Activated CD8-positive, alpha-beta memory T cell treated with anti-CD3 and anti-CD28 coated beads for 1 hour (primary cell): ENCODE measurements at places on chromosomes 12 and 14.

DNA sequence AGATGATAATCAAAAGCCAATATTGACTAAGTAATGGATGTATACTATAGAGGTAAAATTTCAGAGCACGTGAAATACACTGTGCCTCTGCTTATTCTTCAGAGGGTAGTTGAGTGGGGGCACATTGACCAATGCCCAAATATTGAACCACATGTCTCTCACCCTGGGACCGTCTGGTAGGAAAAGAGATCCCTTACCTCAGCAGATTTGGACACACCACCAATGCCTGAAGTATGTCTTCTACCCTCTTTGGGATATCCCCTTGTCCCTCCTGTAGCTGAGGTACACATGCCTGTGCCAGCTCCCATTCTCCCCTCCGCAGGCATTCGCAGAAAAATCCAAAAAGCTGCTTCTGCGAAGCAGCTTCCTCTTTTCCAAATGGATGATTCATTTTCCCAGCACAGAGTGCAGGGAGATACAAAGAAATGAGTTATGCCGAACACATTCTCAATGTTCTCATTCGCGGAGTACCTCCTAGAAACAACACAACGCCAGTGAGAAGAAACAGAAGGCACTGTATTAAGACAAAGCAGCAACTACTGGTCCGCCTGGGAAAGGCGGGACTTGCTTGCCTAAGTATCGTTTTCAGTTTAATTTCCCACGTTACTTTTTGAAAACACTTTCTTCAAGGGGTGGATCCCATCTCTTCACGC is 691 bp downstream of the ZFYVE26 start:
- DNase-seq = no peak

- no peak for DNase-seq
These were observed 3.4 kb downstream of the GSG1 start for GRCh38 chr12:13099844-13100604.

- DNase-seq = no peak
These were observed 907.5 kb upstream of the MDGA2 start for GRCh38 chr14:48582938-48583337.

DNA sequence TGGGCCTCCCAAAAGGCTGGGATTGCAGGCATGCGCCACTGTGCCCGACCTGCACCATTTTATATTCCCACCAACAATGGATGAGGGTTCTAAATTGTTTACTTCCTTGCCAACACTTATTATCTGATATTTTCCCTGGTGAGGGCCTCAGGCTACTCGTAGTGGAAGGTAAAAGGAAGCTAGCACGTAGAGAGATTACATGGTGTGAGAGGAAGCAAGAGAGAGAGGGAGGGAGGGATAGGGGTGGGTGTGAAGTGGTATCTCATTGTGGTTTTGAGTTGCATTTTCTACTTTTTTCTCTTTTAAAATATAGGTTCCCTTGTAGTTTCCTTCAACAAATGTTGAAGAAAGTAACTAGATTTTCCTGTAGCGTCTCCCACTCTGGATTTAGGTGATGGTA is 30.9 kb downstream of the MYO1H start:
- no peak for DNase-seq

GRCh38 chr12:54037360-54038283 is 4.8 kb downstream of the HOXC5 start:
- no peak for DNase-seq

DNA sequence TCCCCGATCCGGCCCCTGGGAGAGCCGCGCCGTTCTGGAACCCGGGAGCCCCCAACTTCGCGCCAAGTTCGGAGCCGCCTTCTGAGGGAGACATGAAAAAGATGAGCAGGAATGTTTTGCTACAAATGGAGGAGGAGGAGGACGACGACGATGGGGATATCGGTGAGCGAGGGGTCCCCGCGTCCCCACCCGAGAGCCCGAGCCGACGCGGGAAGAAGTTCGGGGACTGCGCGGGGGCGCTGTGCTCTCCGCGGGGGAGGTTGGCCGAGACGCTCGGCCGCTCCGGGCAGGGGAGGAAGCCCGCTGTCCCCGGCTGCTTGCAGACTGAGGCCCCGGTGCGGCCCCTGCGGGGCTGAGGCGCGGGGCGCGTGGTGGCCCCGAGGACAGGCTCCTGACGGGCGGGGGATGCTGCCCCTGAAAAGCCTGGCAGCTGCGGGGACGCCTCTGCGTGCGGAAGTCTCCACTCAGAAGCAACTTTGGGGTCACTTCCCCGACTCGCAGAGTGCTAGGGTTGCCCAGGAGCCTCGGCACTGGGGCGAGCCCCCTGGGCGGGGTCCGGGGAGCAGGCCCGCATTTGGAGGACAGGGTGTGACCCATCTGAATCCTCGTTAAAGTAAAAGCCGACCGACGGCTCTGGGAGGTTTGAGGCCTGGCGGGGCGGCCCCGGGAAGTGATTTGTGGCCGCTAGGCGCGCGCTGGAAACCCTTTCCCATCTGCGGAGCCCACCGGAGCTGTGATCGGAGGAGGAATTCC is 511 bp downstream of the ANO6 start:
- no peak for DNase-seq

DNA sequence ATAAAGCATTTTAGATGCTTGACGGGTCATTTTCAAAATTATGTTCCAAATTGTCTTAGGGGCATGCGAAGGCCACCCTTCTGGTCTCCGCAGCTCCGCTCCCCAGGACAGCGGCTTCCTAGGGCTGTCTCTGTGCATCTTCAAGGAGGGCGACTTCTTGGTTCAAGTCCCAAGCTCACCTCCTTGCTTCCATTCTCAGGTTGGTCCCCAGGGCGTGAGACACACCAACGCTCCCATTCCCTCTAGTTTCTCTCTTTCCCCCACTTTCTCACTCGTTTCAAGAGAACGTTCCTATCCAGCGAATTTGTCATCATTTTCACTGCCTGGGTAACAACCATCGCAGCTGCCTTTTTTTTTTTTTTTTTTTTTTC is 109.4 kb upstream of the CCND2 start:
- DNase-seq = no peak

- DNase-seq = no peak
These were observed 2.5 kb downstream of the AQP5 start for GRCh38 chr12:49963976-49964815.

DNA sequence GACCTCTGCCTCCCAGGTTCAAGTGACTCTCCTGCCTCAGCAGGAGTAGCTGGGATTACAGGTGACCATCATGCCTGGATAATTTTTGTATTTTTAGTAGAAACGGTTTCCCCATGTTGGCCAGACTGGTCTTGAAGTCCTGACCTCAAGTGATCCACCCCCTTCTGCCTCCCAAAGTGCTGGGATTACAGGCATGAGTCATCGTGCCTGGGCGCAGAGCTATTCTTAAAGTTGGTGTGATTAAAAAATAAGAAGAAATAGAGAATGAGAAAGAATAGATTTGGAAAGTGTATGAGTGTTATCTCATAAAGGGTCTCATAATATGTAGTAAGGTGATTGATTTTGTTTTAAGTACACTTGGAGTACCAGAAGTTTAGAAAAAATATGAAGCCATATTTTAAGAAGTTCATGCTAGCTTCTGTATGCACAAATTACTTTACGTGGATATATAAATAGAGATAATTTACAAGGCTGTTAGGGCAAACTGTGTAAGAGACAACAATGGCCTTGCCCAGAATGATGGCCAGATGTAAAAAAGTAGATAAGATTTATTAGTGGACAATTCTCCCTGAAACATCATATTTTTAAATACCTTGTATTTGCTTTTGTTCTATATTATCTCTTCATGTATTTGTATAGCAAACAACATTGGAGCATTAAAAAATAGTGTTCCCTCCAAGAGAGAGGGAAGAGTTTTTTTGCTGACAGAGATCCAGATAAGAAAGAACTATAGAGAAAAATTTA is 1108.5 kb downstream of the SLC16A7 start:
- no peak for DNase-seq

GRCh38 chr14:66359500-66359899 is 126.7 kb upstream of the CCDC196 start:
- no peak for DNase-seq

DNA sequence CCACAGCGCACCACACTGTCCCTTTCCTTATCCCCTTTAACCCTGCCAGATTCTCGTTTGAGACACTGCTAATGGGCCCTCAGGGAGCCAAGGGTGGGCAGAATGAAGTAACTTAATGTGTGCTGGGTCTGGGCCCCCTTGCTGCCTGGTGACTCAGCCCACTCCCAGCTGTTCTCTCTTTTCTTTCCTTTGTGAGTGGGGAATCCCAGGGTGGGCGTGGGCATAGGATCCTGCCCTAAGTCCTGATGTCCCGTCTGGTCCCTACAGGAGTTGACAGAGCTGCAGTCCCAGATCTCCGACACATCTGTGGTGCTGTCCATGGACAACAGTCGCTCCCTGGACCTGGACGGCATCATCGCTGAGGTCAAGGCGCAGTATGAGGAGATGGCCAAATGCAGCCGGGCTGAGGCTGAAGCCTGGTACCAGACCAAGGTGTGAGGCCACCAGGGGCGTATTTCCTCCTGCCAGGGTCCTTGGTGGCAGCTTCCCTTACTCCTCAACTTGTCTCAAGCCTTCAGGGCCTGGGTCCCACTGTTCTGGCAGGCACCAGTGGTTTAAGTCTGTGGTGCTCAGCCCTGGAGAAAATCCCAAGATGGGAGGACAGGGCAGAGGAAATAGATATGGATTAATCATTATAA is 8.3 kb downstream of the KRT7 start:
- DNase-seq = no peak

DNA sequence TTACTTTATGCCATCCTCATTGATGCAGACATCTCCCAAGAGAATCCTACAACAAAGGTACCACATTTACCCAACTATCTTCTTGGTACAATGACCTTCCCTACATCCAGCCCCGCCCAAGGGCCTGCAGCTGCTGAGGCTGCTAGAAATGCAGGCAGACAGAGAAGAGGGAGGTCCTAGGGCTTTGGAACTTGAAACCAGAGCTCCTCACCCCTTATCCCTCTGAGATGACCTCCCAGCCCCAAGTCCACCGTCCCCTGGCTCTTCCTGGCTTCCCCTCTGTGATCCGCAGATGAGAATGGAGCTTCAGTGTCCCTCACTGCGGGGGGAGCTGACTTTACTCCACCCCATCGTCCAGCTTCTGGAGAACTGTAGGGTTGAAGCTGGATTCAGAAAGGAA is 1.6 kb upstream of the TNFRSF1A start:
- DNase-seq = no peak

DNA sequence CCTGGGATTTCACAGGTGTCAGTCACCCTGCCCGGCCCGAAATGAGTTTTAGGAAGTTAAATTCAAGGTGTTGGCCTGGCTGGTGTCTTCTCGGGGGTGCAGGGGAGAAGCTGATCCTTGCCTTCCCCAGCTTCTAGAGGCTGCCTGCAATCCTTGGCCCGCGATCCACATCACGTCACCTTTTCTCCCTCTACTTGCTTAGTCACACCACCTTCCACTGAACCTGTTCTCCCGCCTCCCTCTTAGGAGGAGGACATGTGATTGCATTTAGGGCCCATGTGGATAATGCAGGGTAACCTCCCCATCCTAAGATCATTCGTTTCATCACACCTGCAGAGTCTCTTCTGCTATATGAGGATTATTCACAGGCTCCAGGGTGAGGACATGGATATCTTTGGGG is 25.4 kb upstream of the ATXN2 start:
- DNase-seq = no peak

GRCh38 chr14:69039288-69039628 is 60.2 kb upstream of the ACTN1 start:
- DNase-seq = no peak

GRCh38 chr14:99073431-99073830 is 198.6 kb downstream of the BCL11B start:
- no peak for DNase-seq

GRCh38 chr12:40226705-40227104 is 1.9 kb downstream of the LRRK2 start:
- DNase-seq = no peak
